ENCODE measurements at places on chromosomes 11 and 22.

DNA sequence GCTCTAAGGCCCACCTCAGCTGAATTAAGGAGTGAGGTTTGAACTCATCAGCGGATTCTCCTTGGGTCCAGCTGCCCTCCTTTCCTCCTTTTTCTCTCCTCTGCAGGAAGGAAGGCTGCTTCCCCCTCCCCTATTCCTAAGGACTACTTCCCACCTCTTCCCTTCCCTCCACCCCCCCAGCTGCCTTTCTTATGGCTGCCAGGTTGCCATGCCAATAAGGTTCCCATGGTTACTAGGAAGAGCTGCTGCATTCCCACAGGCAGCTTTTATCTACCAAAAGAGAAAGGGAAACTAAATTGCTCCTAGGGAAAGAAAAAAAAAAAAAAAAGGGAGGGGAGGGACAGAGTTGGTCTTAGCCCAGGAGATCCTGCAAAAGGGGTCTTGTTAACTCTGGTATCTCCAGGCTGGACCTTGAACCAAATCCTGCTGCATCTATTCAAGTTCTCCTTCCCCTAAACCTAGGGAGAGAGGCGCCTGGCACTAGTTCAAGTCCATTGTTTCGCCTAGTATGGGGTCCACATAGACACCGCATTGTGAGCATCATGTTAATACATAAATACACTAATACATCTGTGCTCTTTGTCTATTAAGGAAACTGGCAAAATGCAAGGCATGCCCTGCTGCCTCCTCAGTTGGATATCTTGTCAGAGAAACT lies 21.2 kb upstream of the FEZ1 start:
- no peak for DNase-seq

DNA sequence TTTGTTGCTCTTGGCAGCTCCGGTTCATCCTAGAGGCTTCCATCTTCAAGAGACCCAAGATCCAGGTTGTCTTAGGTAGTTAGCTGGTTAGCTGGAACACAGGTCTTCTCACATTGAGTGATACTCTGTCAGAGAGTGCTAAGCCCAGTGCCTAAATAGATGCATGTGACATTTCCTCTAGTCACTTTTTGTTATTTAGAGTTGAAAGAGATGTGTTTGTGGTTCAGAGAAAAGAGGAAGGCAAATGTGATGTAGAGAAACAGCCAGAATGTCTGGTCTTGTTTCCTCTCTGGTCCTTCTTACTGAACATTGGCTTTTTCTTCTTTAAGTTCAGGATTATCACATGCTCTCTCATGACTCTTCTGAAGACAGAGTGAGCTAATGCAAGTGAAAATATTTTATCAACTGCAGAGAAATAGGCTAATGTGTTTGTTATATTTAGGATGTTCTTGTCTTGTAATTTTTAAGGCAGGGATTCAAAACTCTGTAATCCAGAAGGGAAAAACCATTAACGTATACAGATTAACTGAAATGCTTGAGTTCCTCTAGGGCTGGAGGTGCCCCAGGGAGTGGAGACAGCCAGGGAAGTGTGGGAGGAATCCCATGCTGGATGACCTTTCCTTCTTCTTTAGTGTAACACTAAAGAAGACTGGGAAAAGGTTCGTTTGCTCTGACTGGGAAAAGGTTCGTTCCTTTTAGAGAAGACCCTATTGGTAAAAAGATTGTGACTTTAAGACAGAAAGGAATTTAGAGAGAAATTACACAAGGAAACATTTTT lies 75.4 kb downstream of the SWAP70 start:
- no peak for DNase-seq

GRCh38 chr11:88484873-88485621 lies 147.5 kb upstream of the CTSC start:
- no peak for DNase-seq

DNA sequence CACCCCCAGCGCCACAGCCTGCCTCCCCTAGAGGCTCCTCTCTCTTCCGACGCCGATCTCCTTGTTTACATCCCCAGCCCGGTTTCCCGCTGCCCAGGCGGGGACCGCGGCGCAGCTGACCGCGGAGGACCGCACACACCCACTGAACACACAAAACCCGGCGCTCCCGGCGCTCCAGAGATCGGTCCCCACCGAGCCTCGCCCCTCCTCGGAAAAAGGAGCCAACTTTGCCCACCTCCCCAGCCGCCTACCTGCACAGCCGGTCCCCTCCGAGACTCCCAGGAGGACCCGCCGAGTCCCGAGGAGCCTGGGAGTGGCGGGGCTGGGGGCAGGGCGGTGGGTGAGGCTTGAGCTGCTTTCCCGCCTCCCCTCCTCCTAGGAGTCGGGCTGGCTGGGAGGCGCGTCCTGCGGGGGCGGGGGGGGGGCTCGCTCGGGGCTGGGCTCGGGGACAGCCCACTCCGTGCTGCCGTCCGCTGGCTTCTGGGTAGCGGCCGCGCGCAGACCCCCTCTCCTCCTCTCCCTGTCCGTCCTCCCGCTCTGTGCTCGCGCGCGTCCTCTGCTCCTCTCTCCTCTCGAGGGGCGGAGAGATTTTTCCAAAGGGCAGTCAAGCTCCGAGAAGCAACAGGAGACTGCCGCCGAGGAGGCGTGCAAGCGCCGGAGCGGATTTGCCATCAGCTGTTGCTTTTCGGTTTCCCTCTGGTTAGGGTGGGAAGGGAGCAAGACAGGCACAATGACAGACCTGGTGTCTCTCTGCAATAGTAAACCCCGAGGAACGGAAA lies at the start of gene FXYD6:
FXYD6 (minus strand) TSS at position 318 of the 779 bp plus-strand sequence. CDS start 33,882 bp downstream, outside the sequence.
- DNase-seq = peak; percentile 52

- DNase-seq = no peak
Observed at GRCh38 chr11:76610871-76611475, 59.6 kb downstream of the LRRC32 start.

DNA sequence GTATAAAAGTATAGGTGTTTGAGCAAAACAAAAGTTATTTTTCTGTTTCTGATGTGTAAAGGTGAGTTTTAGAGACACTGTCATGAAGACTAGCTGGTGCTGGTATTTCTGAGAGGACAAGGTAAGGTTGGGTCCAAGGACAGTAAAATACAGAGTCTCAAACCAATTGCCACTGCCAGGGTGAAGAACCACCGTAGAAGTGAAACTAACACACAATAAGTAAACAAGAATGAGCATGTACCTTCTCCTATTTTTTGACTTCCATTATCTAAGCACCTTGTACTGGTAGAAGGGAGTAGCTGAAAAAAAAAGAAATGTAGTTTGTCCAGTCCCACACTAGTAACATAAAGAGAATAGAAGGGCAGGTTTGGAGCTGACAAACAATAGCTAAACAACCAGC lies 117.3 kb downstream of the TTC28 start:
- DNase-seq = no peak

GRCh38 chr11:98300719-98301118 lies 720.0 kb upstream of the CNTN5 start:
- DNase-seq = no peak

- DNase-seq = no peak
Observed at GRCh38 chr11:28969832-28970231, 861.6 kb downstream of the METTL15 start.

DNA sequence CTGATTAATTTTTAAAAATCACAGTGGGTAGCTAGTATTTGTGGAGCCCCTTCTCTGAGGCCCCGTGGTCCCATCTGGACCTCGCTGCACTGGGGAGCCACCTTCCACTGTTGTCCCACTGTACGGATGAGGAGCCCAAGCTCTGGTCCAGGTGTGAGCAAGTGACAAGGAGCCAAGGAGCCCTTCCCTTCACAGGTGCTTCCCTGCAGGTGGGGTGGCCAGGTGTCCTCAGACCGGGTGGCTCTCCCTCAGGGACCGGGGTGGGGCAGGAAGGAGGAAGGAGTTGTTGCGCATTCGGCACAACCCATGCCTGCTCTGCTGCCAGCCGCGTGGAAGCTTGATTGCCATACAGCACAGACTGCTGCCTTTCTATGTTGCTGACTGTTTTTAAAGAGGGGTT lies 10.4 kb upstream of the SEPTIN5 start:
- DNase-seq = no peak

- DNase-seq = peak; percentile 11
Observed at GRCh38 chr22:24189249-24190158, 8.2 kb downstream of the SUSD2 start.

GRCh38 chr11:61680622-61681221 lies 531 bp downstream of the DAGLA start:
- no peak for DNase-seq

DNA sequence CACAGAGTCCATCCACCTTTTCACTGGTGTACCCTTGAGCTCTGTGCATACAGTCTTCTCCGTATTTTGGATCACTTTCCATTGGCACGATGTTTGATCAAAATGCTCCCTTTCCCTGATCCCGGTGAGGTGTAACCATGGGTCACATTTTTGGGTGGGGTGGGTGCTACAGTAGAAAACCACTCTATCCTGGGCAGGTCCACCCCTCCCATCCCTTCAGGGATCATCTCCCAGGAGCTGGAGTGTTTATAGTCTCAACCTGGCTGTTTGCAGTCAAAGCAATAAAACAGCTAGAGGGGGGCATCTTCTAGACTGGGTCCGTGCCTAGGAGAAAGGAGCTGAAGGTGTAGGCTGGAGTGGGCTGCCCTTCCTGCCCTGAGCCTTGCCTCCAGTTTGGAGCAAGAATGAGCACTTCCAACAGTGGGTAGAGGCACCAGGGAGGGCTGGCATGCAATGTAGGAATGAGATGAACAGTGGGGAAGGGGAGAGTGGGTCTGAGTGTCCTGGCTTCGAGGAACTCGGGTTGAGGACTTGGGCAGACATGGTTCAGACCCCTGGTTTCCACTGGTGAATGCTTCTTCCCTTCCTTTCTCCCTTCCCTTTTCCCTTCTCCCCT lies 38.8 kb downstream of the RNF141 start:
- no peak for DNase-seq

DNA sequence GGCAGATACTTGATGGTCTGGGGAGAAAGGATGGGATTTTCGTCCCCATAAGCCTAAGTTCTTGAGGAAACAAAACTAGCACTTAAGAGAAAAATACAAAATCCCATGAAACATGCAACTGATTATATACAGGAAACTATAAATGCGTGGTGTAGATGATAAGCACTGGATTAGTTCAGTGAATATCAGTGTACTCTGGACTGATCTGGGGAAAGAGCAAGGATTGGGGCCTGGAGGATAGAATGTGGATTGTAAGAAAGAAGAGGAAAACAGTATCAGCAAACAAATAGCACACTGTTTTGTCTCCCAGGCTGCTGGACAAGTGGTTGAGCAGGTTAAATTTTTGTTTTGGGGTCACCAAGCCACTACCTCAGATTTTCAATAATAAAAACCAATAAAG lies 49.8 kb downstream of the DCUN1D5 start:
- no peak for DNase-seq

- no peak for DNase-seq
Observed at GRCh38 chr11:128616161-128616560, 28.8 kb upstream of the ETS1 start.

GRCh38 chr22:23178512-23179254 lies 1.6 kb upstream of the BCR start:
- DNase-seq = peak; percentile 22

DNA sequence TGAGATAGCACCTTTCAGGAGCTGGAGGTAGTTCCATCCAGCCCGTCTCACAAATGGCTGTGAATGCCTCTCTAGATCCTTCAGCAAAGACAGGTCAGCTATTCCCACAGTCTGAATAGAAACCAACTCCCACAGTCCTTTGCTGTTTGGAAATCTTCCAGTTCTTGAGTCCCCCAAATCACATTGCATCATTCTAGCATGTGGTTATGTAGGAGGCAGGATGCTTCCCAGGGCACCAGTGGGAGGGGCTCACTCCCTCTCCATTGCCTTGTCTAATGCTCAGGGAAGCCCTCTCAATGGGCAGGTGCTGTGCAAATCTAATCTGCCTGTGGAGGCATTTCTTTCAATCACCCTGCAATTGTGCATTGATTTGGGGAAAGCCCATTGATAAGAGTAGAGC lies 14.6 kb downstream of the NAV2 start:
- no peak for DNase-seq

- no peak for DNase-seq
Observed at GRCh38 chr11:44608651-44608990, 43.2 kb downstream of the CD82 start.

DNA sequence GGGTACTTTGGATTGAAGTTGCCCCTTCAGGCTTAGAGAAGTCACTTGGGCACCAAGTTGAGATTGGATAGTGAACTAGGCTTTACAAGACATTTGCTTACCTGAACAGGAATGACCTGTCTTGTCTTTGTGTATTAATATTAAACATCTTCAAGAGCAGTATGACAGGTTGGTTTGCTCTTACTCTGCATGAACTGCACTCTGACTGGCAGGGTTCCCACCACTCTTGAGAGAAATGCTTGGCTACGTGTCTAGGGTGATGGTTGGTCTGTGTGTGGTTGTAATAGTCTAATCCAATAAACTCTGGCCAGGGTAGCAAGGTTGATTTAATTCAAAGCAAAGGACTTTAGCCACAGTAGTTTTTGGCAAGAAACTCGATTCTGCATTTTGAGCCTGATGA lies 20.1 kb upstream of the SPTBN2 start:
- DNase-seq = no peak

DNA sequence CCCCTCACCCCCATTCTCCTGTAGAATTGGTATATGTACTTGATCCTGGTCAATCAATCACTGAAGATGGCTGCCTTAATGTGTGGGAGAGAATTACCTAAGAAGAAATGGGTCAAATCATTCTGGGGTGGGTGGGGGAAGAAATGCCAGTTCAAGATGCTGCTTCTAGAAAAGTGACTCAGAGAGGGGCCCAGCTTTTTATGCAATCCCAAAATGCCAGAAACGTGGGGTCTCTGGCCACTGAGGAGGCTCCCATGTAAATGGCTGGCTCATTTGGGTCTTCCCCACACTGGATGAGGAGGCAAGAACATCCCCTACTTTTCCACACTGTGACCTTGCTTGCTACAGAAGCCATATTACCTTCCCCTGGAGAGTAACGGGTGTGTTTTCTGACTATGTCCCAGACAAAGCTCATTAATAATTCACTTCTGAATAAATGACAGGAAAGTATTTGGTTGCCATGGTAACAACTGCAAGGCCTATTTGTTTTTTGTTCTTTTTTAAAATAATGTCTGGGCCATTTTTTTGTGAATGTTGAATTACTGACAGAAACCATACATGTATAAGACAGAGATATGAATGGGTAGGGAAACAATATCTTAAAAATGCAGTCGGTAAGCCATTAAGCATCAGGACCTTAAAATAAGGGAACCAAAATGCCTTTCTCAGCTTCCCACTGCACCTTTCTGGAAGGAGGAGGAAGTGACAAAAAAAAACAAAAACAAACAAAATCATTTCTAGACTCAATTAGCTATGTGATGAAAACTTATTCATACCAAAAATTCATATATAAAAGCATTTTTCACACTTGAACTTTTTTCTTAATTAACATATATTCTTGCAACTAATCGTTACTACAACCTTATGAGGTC lies 32.0 kb downstream of the SLC1A2 start:
- no peak for DNase-seq

- no peak for DNase-seq
Observed at GRCh38 chr22:47047321-47048122, 285.1 kb downstream of the TBC1D22A start.

- no peak for DNase-seq
Observed at GRCh38 chr22:26561756-26562417, 28.0 kb downstream of the TPST2 start.

- DNase-seq = no peak
Observed at GRCh38 chr11:45942381-45942780, 19.9 kb downstream of the LARGE2 start.

Measured in NCI-H1930 (cell line).